ENCODE measurements at places on chromosomes 1 and 21. TPM values are rescaled to one million over a fixed set of nuclear protein-coding genes. Genes with fewer than 3 reads are reported as not detected.

- H3K4me3 ChIP-seq, result no peak overlapping the region
- H3K27me3 ChIP-seq, result peaks cover under 1% of the 10 kb centered on the region
- DNase-seq, result no peak
- no peak overlapping the region for H3K27ac ChIP-seq
- no peaks in the 10 kb centered on the region for H3K4me1 ChIP-seq
Measured at GRCh38 chr1:115129071-115129640, 39.9 kb upstream of the TSPAN2 start.

DNA sequence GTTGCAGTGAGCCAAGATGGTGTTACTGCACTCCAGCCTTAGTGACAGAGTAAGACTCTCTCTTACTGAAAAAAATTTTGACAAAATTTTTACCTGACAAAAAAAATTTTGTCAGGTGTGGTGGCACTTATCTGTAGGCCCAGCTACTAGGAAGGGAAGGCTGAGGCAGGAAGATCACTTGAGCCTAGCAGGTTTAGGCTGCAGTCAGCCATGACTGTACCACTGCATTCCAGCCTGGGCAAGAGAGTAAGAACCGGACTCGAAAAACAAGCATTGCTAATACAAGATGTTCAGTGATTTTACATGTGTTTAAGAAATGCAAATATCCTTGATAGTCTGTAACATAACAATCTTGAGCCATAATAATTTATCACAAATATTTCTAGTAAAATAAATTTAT is 46.9 kb downstream of the USP48 start:
- no peaks in the 10 kb centered on the region for H3K4me1 ChIP-seq
- H3K27me3 ChIP-seq, result no peaks in the 10 kb centered on the region
- DNase-seq, result no peak
- H3K4me3 ChIP-seq, result no peak overlapping the region

DNA sequence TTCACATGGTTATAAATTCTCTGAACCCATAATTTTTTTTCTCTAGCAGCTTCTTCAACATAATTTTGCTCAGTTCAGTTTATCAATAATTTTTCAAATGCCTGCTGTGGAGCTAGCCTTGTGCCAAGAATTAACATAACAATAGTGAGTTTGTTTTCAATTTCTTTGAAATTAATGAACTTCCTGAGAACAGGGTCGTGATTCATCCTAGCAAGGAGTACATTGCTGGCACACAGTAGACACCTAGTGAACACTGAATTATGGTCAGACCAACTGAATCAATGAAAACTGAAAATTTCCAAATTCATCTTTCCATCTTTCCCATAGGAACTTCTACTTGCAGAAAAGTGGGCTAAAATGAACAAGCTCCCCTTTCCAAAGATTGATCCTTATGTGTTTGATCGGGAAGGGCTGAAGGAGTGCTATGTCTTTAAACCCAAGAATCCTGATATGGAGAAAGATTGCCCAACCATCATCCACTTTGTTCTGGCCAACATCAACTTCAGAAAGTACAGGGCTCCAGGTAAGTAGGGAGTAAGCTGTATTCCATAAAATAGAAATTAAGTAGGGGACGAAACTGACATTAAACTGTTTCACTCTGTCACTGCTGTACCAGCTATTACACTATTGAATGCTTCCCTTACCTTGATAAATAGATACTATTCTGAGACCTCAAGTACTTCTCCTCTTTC is 148.7 kb downstream of the PLA2G4A start:
- H3K27ac ChIP-seq, result no peak overlapping the region
- no peaks in the 10 kb centered on the region for H3K4me1 ChIP-seq
- no peak overlapping the region for H3K4me3 ChIP-seq
- no peak for DNase-seq
- no peaks in the 10 kb centered on the region for H3K27me3 ChIP-seq
- no peaks in the 10 kb centered on the region for H3K36me3 ChIP-seq

GRCh38 chr1:9107136-9107535 is 21.8 kb downstream of the GPR157 start:
- no peak overlapping the region for H3K4me3 ChIP-seq
- peaks cover 4% of the 10 kb centered on the region for H3K36me3 ChIP-seq
- no peak for DNase-seq
- peaks cover 6% of the 10 kb centered on the region for H3K4me1 ChIP-seq

- no peak overlapping the region for H3K27ac ChIP-seq
- DNase-seq, result no peak
- no peak overlapping the region for H3K4me3 ChIP-seq
- H3K36me3 ChIP-seq, result no peaks in the 10 kb centered on the region
Measured at GRCh38 chr1:99645203-99645602, 710 bp upstream of the PALMD start.

DNA sequence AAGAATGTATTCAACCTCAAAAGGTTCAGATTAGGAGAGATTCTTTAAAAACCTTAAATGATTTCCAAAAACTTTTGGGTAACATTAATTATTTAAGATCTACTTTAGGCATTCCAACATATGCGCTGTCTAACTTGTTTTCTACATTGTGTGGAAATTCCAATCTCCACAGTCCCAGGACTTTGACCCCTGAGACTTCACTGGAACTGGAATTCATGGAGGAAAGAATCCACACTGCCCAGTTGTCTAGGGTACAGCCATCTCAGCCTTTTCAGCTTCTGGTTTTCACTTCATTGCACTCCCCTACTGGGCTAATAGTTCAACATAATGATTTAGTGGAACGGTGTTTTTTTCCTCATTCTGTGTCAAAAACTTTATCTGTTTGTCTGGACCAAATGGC is 161.5 kb downstream of the IER5 start:
- no peak overlapping the region for H3K4me3 ChIP-seq
- no peaks in the 10 kb centered on the region for H3K4me1 ChIP-seq
- H3K36me3 ChIP-seq, result no peaks in the 10 kb centered on the region
- no peaks in the 10 kb centered on the region for H3K27me3 ChIP-seq

The BMP8A gene
- total RNA-seq, result not detected

The SYPL2 gene
- total RNA-seq, result 0.13 TPM

The OR2L3 gene
- not detected for total RNA-seq
